Activated T-helper 1 cell treated with anti-CD3 and anti-CD28 coated beads, Interleukin-12 subunit alpha, Interleukin-12 subunit beta, Interleukin-2, Interleukin-4 antibody, amounts not matched to agents 30 ng/mL and 10 ng/mL and 1 ng/mL, durations not matched to agents 14 hours and 24 hours and 36 hours (primary cell): ENCODE measurements at places on chromosomes 7 and 10. TPM values are rescaled to one million over a fixed set of nuclear protein-coding genes. Genes with fewer than 3 reads are reported as not detected.

DNA sequence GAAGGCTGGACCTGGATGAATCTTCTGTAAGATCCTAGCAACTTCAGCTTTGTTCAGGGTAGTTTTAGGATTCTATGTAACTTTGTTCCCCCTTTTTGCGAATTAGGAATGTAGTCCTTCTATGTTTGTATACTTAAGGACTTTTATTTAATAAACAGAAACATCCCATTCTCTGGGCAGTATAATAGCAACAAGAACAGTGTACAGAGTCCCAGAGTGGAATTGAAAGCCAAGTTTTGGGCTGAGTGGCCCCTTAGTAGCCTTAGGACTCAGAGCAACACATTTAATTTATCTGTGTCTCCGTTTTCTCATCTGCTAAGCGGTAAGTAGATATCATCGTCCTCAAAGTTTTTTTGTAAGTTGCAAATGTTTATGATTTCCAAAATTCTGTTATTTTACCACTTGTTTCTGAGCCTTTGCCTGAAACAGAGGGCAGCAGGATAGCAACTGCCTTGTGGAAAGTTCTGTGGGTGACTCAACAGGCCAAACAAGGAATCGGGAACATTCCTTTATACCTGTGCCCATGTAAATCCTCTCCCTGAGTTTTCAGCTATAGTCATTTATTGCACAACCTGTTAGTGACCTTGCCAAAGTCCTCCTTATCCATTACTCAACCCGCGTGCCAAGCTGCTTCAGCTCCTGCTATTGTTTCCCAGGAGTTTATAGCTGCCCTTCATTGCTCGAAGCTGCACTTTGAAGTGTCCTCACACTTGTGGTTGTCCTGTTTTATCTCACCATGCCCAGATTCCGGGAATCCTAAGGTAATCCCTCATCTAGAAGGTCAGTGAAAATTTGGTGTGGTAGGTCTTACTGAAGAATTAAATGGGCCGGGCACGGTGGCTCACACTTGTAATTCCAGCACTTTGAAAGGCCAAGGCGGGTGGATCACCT lies 199.1 kb upstream of the AHR start:
- peaks cover 2% of the 10 kb centered on the region for H3K27me3 ChIP-seq
- H3K4me1 ChIP-seq, result no peaks in the 10 kb centered on the region
- no peak overlapping the region for H3K4me3 ChIP-seq
- H3K27ac ChIP-seq, result no peak overlapping the region
- H3K36me3 ChIP-seq, result no peaks in the 10 kb centered on the region
- DNase-seq, result no peak

DNA sequence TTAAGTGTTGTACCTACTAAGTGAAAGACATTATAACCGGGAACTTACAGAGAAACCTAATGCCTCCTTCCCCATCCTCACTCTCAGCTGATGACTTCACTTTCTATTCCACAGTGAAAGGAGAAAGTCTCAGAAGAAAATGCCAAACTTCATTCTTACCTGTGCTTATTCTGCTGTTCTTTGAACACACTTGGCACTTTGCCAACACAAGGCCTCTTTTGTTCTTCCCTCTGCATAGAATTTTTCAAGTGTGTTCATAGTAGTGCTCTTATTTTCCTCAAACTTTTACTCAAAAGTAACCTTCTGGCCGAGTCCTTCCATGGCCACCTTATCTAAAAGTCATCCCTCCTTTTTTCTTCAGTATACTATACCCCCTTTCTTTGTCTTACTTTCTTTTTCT lies 59.4 kb upstream of the ETV1 start:
- no peaks in the 10 kb centered on the region for H3K4me1 ChIP-seq
- no peak overlapping the region for H3K27ac ChIP-seq
- DNase-seq, result no peak

Gene HOXA4
- total RNA-seq, result not detected in 2 replicates

Gene AGAP5
- 10.2 and 11.0 TPM in 2 replicates for total RNA-seq
